ENCODE measurements at places on chromosomes 3 and 15.

DNA sequence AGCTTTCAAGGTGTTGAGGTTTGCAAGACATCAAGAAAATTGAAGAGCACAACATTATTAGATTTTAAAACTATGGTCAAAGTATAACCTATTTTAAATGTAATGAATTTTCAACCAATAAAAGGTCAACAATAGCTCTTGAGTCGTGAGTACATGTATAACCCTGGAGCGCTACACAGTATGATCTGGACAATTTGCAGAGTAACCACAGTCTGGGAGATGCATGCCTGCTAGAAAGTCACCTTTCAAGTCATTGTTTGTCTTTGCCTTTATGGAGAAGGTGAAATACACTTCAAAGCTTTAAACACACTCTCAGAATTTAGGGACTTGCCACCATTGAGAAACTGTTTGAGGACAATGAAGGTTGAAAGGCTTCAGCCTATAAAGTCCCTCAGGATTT, 112.6 kb upstream of the ALCAM start:
- DNase-seq = no peak

- no peak for DNase-seq
Measured at GRCh38 chr3:156014489-156014888, 105.9 kb upstream of the KCNAB1 start.

GRCh38 chr3:55367384-55367783, 119.7 kb downstream of the WNT5A start:
- no peak for DNase-seq

GRCh38 chr15:73482166-73482565, 39.2 kb downstream of the REC114 start:
- DNase-seq = no peak

- no peak for DNase-seq
Measured at GRCh38 chr3:131067983-131068382, 41.3 kb downstream of the NEK11 start.
